Neuronal stem cell (in vitro differentiated cells): ENCODE measurements at places on chromosomes 7 and 10.

- peak; percentile 76 for DNase-seq
Observed at GRCh38 chr10:101062232-101063049, 652 bp downstream of the KAZALD1 start.

DNA sequence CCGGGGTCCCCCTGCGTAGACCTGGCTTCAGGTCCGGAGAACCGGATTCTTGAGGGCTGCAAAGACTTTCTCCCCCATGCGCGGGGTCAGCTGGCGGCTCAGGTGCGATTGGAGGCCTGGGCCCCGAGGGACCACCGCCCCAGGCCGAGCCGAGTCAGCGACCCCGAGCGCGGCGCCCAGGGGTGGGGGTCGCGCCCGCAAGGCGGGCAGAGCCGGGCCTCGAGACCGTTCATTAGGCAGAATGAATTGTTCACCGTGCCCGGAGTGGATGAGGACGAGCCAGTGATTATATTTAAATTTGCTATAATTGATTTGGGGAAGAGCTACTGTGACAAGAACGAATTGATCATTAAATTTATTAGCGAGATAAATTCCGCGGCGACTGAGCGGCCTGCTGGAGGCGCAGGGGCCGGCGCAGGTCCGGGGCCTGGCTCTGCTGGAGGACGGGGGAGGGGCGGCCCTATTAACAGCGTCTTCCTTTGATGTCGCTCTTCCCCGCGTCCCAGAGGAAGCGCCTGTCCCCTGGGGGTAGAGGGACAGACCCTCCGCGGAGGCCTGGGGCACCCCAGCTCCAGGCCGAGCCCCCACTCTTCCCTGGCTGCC, 7.5 kb downstream of the MNX1 start:
- DNase-seq, result no peak

GRCh38 chr7:91916051-91916440, 24.6 kb upstream of the AKAP9 start:
- no peak for DNase-seq

GRCh38 chr10:11863353-11864109, 40.4 kb downstream of the PROSER2 start:
- no peak for DNase-seq

GRCh38 chr7:111388912-111389311, 173.4 kb downstream of the IMMP2L start:
- no peak for DNase-seq

DNA sequence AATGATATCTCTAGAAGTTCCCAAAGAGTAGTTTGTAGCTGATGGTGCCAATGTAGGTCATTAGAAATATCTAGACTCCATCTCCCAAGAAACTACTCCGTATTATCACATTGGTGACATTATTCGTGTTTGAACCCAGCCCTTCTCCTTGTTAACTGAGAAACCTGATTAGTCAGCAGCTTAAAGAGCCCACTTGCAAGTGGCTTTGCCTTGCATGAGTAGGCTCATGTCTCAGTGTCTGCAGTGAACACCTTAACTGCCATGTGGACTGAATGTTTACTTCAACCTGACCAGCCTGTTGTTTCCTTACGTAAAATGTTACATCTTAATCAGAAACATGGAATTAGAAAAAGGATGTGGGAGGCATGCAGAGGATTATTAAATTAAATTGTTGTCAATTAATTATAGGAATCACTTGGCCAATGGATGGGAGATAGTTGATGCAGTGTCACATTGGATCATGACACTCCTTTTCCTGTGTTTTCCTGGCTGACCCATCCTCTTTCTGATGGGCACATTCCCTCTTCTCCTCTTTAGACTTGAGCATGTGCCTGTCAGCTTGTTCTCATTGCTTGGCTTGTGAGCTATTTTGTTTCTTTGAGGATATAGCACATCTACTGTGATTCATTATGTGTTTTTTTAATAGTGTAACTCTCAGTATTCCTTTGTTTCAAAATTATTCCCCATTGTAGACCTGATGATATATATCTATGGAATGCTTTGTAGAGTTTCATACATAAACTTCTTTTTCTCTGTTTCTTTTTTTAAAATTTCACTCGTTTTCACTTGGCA, 18.0 kb downstream of the STARD3NL start:
- DNase-seq, result no peak

GRCh38 chr7:117146059-117146458, 176.8 kb downstream of the WNT2 start:
- no peak for DNase-seq

DNA sequence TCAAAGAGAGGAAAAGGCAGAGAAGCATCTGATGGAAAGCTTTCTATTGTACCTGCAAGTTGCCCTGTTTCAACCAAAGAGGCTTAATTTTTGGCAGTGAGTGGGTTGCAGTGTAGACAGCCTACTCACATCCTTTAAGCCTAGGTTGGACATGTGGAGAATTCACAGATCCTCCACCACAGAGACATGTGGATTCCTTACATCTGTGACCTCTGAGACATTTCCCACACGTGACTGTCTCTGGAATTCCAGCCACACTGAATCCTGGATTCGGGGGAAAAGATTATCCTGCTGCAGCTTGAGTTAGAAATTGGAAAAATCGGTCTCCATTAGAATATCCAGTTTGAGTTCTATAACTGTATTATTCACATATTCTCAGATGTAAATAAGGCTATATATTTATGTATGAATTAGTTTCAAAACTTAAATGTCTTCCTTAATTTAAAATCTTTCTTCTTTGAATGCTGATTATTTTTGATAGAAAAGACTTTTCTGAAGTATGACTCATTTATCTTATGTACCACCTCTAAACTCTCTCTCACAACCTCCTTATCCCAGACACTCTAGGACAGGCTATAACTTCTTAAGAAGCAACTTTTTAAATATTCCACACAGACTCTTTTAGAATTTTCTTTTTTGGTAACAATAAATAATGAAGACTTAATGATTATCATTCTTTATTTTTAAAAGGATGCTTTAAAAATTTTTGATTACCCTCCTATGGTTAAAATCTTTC, 123.3 kb downstream of the TWIST1 start:
- no peak for DNase-seq

DNA sequence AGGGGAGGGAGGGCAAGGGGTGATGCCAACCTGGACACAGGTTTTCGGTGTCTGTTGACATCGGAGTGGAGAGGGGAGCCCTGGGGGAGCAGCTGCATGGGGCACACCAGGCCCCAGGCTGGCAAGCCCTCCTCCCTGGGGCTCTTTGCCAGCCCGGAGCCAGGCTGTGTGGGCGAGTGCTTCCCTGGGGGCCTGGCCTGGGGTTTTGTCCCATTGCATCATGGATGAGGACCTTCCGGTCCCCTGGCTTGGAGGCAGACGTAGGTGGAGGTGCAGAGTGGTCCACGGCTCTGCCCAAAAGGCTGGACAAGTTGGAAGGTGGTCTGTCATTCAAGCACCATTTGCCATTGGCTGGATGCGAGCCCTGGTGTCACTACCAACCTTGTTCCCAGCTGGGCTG, 34.8 kb downstream of the ZMIZ1 start:
- no peak for DNase-seq

- DNase-seq, result no peak
Observed at GRCh38 chr7:151460474-151460855, 20.5 kb upstream of the CRYGN start.

DNA sequence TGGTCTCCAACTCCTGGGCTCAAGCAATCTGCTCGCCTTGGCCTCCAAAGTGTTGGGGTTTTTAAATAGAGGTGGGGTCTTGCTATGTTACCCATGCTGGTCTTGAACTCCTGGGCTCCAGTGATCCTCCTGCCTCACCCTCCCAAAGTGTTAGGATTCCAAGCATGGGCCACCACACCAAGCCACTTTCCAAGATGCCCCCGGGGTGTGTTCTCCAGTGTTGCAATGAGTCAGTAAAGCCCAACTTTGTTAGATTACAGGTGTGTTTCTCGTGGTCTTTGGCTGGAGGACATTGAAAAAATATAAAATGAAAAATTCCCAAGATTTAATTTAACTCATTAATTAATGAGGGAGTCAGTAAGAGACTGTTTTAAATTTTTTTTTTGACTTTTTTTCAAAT, 29.2 kb downstream of the TACR2 start:
- no peak for DNase-seq
